Lung (tissue), 17 donors: ENCODE measurements at places on chromosomes 16 and 17.

DNA sequence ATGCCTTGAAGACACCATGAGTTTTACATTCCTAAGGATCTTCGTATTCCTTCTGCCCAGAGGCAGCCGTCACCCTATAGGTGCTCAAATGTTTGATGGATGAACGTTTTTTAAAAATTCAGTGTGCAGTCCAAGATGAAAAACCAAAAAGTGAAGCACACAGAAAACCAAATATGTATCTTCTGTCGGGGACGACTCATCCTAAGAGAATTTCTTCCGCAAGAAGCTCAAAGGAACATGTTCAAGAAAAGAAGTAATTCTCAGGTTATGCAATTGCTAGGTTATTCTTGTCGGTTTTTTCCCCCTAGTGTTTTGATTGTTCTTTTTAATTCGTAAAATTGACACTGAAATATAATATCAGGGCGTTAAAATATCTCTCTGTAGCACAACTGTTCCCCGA, 1.4 kb downstream of the CENPV start:
- no peak for DNase-seq

DNA sequence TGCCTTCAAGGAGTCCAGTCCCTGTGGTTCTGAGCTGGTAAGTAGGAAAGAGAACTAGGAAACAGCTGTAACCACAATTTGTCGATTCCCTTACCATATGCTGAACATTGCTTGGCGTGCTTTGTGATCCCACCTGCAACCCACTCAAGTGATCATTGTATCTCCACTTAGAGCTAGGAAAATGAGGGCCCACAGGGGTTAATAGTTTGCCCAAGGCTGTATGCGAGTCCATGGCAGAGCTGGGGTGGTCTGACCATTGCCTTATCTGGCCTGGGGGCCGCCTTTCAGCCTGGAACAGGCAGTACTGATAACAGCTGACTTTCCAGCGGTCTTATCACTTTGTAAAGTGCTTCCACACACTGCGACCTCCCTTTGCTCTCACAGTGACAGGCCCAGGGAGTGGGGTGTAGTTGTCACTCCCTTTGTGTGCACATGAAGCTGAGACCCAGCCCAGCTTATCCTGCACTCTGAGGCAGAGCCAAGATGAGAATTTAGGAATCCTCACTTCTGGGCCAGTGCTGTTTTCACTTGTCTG, 9.8 kb downstream of the MYL4 start:
- no peak for DNase-seq

- DNase-seq, result no peak
Measured at GRCh38 chr16:65781363-65781762, 585.1 kb upstream of the CDH5 start.

GRCh38 chr17:280901-281300, 71.7 kb downstream of the RPH3AL start:
- DNase-seq, result no peak

GRCh38 chr17:54754560-54754959, 146.1 kb upstream of the TOM1L1 start:
- DNase-seq, result no peak

GRCh38 chr16:73051961-73052360, 4.0 kb upstream of the ZFHX3 start:
- DNase-seq, result no peak

- no peak for DNase-seq
Measured at GRCh38 chr16:68711421-68712139, 25.5 kb upstream of the CDH1 start.

- DNase-seq, result no peak
Measured at GRCh38 chr17:43595466-43595865, 49.3 kb upstream of the ETV4 start.

DNA sequence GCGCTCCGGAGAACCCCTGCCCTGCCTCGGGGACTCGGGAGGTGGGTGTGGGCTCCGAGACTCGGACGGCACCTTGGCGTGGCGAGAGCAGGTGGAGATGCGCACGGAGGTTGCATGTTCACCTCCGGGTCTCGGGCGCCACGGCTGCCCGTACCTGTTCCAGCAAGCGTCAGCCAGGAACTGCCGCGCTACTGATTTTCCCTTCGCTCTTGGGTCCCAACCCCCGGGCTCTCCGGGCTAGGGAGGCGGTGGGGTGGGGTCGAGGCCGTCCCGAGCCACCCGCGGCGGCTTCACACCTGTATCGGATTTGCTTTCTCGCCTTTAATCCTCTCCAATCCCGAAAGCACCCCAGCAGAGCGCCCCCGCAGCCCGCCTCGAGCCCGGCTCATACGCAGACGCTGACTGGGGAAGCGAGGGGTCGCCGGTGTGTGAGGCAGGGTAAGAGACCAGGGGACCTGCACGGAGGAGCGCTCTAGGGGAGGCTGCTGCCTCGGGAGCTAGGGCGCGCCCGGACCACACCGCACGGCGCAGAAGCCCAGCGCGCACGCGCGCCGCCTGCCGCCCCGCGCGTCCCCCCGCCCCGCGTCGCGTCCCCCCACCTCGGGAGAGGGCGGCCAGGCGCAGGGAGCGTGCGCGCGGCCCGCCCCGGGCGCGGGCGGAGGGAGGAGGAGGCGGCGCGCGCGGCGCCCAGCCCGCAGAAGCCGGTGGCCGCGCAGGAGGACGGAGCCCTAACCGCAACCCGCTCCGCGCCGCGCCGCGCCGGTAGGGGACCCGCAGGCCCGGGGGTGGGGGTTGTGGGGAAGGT, at the start of gene DUSP14:
DUSP14 (plus strand) TSS at position 695 of the 805 bp plus-strand sequence. CDS start 22,382 bp downstream, outside the sequence.
- DNase-seq, result peak; percentile 86

GRCh38 chr17:7407485-7408251, at the start of gene NLGN2:
Gene NLGN2 (plus strand): TSS chr17:7407845. CDS start chr17:7408256, 411 bp downstream.
- DNase-seq, result no peak

DNA sequence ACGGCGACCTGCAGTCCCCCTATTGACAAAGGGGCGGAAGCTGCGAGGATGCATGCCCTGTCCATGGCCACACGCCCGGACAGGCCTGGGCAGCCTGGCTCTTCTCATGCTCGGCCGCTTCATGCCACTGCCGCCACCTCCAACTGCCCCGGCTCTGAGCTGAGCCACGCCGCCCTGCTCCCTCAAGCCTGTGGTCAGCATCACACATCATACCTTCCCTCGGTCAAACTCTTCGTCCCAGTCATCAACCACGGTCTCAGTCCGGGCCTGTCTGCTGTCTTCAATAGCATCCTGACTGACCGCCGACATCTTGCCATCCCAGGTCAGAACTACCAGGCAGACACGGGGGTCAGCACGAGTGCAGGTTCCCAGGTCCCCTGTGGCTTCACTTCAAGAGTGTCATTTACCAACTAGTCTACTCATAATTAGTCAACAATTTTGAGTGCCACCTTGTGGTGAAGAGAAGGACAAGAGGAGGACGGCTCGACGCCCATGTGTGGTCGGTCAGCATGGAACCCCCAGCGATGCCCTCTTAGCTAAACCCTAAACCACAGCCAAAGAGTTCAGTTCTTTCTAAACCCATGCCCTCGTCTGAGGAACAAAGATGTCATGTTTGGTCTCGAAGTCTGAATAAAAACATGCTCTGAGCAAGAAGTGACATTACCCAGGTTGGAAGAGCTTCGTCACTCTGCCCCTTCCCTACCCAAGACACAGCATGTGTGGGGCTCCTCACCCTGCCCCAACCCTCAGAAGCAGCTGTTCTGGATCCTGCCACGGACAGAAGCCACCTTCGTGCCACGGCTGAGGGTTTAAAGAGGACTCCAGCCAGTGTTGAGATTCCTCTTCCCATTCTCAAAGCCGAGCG, 16.9 kb upstream of the CYTH1 start:
- DNase-seq, result peak; percentile 50

DNA sequence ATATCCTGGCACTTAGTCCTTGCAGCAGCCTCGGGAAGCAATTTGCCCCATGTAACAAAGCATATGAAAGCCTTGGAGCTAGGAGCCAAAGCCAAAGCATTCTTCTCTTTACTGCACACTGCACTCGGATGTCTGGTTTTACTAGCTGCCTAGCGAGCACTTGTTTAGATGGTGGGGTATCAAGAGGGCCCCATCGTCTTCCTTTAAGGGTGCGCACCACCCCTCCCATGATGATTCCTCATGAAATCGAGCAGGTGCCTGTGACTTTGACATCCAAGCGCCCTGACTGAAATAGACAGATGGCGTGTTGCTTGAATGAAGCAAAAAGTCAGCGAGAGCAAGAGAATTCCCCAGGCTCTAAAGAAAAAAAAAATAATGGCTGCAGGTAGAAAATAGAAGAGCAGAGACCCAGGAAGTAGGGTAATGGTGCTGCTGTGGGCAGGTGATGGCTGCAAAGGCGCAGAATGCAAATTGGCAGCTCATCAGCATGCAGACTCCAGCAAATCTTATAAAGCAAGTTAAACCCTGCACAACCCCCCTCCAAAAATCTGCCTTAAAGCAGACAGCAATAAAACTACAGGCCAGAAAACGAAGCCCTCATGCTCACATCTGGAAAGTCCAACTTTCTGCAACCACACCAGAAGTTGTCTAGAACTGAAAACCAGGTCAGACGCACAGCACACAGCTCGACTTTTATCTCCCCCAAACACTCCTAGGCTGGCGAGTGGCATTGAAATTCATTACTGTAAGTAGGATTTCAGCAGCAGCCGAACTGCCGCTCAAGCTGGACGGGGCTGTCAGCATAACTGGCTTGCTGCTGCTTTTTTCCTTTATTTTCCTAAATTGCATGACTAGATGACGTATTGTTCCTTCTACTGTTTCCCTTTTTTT, 384.3 kb downstream of the RBFOX1 start:
- no peak for DNase-seq

- DNase-seq, result no peak
Measured at GRCh38 chr17:69425978-69426377, 11.5 kb downstream of the MAP2K6 start.

DNA sequence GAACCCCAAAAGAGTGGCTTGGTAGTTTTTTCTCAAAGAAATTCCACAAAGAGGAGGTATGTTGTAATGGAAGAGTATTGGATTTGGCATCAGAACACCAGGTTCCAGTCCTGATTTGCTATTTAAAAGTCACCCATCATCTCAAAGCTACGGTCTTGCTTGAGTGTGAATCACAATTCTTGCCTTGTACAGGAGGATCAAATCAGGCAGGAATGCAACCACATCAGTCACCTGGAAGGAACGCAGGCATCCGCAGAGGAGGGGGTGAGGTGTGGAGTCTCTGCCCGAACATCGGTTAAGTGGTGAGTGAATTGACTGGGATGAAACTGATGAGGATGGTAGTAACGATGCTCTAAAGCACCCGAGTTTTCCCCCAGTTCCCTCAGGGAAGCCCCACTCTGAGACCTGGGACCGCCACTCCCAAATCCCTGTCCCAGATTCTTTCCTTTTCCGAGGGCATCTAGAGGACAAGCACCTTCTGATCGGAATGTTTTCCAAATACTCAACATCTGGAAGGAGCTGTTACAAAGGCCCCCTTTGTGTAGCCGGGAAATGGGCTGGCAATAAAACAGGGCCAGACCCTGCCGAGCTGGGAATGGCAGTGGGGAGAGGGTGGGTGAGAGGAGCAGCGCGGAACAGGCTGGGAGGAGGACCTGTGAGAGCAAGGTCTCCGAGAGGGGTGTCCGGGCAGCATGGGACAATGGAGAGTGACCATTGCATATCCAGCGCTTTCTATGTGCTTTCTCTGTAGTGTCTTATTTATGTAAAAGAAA, 469.6 kb downstream of the SLC39A11 start:
- DNase-seq, result no peak

- DNase-seq, result peak; percentile 57
Measured at GRCh38 chr17:44361292-44362260, 2.1 kb downstream of the FAM171A2 start.

- no peak for DNase-seq
Measured at GRCh38 chr16:26058326-26058725, 366.6 kb downstream of the HS3ST4 start.

GRCh38 chr16:81666113-81666512, 113.0 kb upstream of the PLCG2 start:
- DNase-seq, result no peak

DNA sequence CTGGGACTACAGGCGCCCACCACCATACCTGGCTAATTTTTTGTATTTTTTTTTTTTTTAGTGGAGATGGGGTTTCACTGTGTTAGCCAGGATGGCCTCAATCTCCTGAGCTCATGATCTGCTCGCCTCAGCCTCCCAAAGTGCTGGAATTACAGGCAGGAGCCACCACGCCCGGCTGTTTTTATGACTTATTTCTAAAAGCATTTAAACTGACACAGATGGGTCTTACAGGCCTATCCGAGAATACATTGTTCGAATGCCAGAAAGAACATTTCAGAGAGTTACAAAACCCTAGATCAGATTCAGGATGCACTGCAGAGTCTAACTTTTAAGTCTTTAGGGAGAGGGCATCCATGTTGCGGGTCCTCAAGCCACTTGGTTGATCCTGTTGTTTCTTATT, 234.7 kb upstream of the MAF start:
- no peak for DNase-seq

DNA sequence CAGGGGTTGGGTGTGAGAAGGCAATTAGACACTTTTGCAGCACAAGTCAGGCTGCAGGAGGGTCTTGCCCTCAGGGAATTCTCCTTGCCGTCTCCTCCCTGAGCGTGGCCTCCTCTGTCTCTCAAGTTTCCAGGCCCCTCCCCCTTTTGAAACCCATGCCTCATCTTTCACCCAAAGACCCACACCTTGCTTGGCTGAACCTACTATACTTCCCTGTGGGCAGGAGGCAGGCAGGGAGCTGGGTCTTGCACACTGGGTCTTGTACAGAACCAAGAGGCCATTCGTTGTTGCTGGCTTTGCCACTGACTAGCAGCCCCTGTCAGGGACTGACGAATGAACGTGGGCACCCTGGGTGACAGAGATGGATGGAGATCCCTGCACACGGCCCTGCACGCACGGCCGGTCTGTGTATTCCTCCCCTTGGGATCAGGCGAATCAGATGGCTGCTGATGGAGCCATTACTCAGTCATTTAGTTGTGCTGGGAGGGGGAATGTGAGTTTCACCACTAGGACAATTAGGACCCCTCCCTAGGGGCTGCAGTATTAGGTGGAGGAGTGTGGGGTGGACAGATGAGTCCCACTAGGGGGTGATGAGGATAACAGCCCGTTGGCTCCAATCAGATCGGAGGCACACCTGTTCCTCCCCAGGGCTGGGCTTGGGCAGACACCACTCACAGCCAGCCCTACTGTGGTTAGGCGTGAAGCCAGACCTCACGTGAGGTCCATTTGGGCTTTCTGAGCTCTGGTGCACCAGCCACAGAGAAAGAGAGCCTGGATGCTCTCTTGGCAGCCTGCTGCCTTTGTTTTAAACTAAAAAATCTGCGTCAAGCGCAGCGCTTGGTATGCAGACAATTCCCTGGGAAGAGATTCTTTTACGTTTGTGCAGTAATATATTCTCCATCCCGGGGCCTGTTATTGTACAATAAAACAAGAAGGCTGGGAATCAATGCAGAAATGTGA, 167.7 kb upstream of the WSCD1 start:
- DNase-seq, result no peak

- no peak for DNase-seq
Measured at GRCh38 chr17:40588552-40588951, 23.3 kb upstream of the CCR7 start.

- no peak for DNase-seq
Measured at GRCh38 chr17:66378296-66378695, 75.9 kb downstream of the PRKCA start.

- no peak for DNase-seq
Measured at GRCh38 chr17:80891397-80892018, 100.1 kb upstream of the CHMP6 start.
